Activated CD4-positive, alpha-beta T cell treated with anti-CD3 and anti-CD28 coated beads, Interleukin-2, amount 50 U/mL, for 4 hours (primary cell): ENCODE measurements at places on chromosomes 7 and 10.
A peak's percentile ranks its signal among the peaks of the same experiment; 100 is the strongest.

- no peak for DNase-seq
Observed at GRCh38 chr7:33806298-33807154, 98.8 kb upstream of the BMPER start.

DNA sequence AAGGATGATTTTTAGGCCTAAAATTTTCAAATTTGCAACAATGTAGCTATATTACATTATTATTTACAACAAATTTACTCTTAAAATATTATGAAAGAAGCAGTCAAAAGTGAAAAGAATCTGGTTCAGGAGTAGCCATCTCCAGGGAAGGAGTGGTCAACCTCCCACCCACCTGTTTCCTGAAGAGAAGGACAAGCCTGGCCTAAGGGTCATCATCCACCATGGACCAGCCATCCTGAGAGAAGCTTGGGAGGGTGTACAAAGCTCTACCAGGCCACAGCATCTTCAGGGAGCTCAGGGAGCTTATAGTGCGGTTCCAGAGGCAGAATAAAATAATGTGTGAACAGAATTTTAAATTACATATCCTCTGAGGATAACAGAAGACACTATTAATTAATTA lies 38.1 kb downstream of the COL1A2 start:
- DNase-seq, result no peak

DNA sequence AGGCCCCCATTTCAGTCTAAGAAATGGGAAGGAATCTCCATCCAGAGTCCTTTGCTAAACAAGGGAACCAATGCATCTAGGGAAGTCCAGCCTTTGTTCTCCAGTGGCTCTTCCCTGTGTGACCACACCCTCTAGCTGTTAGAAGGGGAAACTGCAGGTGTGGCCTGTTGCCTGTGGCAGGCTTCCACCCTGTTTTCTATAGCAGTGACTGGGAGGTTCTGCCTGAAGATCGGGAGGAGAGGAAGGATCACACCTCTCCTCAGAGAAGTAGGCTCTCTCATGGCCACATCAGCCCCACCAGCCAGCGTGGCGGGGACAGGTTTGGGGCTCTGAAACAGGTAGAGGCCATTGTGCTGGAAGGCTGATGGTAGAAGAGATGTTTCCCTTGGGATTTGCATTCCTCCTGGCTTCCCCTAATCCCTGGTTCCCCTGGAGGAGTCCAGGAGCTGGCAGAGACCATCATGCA lies 47.7 kb upstream of the TRIM8 start:
- DNase-seq, result no peak

- DNase-seq, result no peak
Observed at GRCh38 chr10:71367271-71367670, 29.4 kb upstream of the CDH23 start.

- no peak for DNase-seq
Observed at GRCh38 chr7:3575753-3576531, 274.9 kb downstream of the SDK1 start.

DNA sequence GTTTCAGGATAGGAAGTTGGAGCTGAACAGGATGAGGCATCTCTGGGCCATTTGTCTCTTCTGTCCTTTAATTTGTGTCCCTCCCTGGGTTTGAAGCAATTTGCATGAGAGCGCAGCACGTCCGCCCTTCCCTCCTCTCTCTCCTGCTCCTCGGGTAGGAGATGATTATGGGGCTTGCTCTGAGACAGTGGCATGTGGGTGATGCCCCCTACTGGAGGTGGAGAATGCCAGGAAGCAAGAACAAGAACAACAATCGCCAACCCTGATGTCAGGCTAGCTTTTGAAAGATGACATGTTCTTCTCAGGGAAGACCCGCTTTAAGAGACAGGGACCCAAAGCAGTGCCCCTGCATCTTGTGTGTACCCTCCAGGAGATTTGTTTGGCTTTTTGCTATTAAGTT lies 63.9 kb upstream of the LOXL4 start:
- no peak for DNase-seq

DNA sequence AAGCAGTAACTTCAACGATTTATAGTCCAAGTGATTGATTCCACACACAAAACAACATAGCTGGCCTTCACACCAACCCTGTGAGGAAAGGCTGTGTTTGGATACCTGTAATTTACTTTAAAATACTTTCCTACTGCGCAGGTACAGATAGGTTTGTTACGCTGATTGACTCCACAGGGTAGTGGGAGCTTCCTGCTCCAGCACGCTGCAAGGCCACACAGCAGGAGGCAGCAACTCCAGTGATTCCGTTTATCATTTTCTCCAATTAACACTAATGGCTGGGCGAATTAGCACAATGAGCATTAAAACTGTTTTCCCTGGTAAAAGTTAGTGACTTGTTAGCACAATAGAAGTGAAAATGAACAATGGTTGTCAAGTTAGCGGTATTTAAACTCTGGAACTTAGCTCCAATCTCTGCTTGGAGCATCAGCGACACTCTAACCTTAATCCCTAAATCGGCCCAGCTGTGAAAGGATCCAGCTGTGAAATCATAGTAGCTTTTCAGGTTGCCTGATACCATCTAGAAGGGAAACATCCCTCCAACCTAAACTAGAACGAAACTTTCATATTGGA lies 959 bp downstream of the DCLRE1C start:
- no peak for DNase-seq

DNA sequence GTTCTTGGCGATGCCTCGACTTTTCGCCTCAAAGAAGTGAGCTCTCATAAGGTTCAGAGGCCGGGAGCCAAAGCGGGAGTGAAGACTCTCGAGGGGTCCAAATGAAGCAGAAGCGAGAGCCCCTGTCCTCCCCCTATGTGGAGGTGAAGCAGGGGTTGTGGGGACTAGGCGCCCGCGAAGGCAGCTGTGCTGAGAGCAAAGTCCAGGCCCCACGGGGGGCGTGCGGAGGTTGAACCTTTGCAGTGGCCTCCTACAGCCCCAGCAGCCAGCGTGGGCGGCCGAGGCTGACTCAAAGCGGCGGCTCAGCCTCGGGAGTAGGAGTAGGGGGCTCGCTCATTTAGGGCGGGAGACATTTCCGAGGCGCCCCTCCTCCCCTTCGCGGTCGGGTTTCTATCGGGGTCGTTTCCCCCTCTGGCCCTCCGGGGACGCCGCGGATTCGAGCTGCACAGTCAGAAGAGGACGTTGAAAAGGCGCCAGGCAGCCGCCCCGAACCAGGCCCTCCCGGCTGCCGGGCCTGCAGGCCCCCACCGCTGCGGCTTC lies 553 bp upstream of the ADD3 start:
- DNase-seq, result peak; percentile 52

DNA sequence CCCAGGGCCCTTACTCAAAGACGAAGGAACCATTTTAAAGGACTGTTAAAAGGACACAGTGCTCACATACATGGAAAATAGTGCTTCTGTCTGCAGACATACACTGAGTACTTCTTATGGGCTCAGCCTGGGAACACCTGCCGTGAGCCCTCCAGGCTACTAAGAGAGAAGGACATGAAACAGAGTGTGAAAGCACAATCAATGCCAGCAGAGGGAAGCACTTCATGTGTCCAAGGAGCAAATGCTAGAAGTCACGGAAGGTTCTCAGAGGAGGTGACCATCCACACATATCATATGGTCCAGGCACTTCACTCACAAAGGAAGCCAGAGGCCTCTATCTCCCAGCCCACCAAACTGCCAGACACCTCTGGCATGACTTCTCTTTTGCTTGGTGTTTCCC lies 15.5 kb downstream of the ELMO1 start:
- no peak for DNase-seq

DNA sequence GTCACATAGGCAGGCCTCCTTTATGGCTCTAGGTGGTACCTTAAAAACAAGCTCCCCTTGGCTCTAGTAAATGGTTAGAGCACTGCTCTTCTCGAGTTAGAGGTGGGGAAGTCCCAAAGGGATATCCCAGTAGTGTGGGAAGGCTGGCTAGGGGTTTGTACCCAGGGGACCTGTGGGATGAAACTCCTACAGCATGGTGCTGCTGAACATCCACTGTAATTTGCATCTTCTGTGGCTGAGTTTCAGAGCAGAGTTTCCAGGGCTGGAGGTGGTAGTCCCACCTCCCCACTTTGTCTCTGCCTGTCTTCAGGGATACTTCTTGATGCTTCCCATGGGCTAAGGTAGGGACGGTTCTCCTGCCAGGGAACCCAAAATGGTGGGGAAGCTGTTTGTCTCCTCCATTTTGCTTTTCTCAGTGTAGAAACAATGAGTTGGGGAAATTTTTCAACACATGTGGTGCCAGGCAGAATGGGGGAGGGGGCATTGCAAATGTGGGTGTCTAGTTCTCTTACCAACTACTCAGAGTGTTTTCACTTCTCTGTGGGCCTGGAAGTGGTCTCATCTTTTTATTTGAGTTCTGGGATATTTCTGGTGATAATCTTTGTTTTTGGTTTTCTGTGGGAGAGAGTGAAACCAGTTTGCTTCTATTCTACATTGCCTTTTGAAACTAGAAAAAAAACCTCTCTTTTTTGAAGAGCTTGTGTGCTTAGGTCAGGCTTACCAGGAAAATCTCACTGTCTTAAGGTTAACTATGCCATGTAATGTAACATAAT lies 36.3 kb downstream of the SCART1 start:
- DNase-seq, result no peak

DNA sequence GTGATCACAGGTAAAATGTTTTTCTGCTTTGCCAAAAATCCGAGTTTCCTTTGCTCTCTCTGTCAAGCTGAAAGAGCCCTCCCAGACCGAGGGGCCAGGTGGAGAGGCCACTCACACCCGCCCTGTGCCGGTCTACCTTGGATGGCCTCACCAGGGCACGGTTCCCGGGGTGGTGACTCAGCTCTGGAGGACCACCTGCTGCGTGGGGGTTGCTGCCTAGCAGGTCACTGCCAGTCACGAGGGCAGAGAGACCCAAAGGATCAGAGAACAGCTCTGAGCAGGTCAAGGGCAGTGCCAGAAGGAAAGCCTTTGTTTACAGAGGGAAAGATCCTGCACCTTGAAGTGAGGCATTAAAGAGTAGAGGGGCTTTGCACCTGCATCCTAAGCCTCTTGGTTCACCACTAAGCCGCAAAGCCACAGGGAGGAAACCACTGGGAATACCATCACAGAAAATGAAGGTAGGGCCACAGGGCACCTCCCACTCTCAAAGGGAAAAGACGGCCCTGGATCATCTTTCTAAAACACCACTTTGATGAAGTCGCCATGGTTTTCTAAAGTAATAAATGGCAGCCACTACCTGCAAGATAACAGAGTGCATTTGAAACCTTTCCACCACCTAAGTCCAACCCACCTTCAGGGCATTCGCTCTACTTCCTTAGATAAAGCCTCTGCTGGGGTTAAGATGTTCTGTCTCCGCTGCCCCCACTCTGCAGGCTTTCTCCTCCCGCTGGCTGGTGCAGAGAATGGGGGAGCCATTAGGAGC lies 160.3 kb upstream of the KLF14 start:
- no peak for DNase-seq

DNA sequence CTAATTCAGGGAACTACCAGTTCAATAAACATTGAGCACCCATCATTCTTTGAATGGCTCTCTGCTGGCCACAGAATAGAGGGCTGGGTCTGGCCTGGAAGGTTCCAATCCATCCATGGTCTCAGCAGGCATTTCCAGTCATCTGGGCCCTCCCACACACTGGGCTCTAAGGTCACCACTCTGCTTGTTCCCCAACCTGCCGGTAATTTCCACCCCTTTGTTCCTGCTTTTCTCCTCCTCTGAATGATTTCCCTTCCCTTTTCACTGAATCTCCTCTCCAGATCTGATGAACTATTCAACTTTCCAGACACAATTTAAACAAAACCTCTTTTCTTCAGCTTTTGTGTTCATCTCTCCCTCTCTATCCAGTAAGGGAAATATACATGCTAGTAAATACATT lies 2.6 kb downstream of the BZW2 start:
- DNase-seq, result no peak

DNA sequence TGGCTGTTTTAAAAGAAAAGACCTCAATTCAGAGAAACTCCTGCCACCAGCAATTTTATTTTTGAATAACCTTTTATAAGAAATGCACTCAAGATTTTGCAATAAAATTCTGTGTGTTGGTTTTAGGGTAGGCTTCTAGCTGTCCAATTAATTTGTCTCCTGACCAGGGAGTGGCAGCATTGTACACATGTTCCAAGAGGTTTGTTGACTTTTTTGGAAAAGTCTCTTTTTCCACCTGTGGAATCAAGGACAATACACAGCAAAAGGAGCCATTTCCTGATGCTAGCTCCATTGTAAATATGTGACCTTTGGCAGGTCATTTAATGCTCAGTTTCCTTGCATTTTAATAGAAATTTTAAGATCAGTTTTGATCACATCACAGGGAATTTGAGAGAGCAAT lies 1.8 kb downstream of the GIMAP5 start:
- DNase-seq, result no peak

DNA sequence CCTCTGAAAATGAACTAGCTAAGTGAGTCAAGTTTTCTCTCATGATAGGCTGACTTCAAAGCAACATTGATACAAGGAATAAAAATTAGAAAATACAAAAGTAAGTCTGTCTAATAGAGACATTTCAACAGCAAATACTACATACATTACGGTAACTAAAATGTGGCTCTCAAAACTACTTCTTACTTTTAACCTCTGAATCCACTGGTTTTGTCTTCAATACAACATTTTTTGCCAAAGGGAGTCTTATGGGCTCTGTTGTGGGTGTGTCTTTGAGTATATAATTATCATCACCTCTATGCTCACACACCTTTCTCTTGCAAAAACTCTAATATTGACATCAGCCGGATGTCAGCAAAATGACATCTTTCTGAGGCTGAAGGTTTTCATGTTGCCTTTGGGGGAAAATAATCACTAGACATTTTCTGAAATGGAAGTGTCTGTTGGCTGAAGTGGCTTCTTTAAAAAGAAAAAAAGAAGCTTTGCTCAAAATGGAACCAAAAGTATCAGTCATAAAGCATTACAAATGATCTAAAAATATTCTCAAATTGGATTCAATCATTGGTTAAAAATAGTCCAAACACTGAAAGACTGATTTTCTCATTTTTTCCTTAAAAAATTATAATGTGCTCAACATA lies 41.8 kb upstream of the FAM133B start:
- DNase-seq, result no peak

DNA sequence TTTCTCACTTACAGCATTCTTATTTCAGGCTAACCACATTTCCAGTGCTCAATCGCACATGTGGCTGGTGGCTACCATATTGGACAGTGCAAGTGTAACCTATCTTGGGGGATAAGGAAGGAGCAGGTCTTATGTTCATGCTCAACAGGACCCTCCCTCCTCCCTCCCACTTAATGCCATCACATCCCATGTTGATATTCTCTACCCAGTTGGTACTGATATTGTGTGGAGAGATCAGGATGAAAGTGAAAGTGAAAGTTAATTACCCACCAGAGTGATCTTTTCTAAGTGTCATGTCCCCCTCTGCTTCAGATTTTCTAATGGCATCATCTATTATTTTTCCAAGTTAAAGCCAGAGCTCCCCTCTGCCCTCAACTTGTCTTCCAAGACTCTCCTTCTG lies 91.6 kb downstream of the BMPER start:
- DNase-seq, result no peak

- DNase-seq, result no peak
Observed at GRCh38 chr10:35572583-35572982, 32.6 kb upstream of the GJD4 start.

GRCh38 chr10:14926061-14926470 lies 27.8 kb downstream of the DCLRE1C start:
- no peak for DNase-seq

DNA sequence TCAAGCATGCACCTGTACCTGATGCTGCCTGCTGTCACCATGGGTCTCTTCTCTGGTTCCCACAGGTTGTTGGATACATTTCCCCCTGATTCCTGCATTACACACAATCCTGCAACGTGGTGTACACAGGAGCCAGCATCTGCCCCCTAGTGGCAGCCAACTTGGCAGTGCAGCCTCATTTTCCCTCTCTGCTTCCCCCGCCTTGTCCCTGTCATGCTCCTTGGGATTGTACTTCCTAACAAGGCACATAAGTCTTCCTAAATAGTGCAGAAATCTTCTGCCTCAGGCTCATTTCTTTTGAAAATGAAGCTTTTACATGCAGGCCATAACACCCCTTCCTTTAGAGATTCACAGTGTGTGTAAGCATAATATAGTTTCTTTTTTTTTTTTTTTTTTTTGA lies 387.5 kb downstream of the CCSER2 start:
- no peak for DNase-seq
